ENCODE measurements at places on chromosomes 4 and X.

DNA sequence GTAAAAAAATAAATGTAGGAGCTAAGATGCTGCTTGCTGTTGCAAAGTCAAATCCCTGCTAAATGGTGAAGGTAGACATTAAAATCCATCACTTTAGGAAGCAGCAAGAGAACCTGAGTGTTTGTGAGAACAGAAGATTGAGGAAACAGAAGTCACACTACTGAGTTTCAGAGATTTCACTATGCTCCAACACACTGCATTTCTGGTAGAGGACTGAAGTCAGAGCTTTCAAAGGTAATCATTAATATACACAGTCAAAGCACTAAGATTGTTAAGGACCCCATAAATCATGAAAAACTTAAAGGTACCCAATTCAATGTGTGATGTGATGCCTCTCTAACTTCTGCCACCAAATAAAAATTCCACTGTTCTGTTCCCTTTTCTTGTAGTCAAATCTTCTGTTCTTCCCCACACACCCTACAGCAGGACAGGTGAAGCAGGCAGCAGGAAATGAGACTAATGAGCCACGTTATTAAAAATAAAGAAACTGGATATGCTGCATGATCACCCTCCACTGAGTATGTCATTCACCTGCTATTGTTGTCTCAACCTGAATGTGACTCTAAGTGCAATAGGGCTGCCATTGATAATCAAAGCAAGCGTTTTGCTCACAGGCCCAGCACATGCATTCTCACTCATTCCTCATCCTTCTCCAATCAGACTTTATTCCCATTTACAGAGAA, 28.9 kb upstream of the APELA start:
- no peak for DNase-seq

- DNase-seq = no peak
These were observed 933 bp downstream of the CNKSR2 start for GRCh38 chrX:21374994-21375707.

DNA sequence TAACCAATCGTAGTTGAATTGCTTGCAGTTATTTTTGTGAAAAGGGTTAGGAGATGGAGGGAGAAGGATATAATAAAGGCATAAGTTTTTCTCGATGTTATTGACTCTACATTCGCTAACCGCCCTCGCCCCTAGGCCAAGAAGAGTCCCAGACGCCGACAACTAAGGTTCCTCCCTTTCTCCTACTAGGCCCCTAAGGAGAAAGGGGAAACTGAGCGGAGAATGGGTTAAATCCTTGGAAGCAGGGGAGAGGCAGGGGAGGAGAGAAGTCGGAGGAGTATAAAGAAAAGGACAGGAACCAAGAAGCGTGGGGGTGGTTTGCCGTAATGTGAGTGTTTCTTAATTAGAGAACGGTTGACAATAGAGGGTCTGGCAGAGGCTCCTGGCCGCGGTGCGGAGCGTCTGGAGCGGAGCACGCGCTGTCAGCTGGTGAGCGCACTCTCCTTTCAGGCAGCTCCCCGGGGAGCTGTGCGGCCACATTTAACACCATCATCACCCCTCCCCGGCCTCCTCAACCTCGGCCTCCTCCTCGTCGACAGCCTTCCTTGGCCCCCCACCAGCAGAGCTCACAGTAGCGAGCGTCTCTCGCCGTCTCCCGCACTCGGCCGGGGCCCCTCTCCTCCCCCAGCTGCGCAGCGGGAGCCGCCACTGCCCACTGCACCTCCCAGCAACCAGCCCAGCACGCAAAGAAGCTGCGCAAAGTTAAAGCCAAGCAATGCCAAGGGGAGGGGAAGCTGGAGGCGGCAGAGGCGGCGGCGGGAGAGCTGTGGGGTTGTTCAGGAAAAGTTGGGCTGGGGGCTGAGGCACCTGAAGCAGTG, 5.9 kb downstream of the ATOH1 start:
- no peak for DNase-seq

GRCh38 chr4:10354225-10354624, 103.0 kb downstream of the ZNF518B start:
- no peak for DNase-seq

GRCh38 chr4:158802914-158803313, 34.1 kb downstream of the FNIP2 start:
- DNase-seq = no peak

DNA sequence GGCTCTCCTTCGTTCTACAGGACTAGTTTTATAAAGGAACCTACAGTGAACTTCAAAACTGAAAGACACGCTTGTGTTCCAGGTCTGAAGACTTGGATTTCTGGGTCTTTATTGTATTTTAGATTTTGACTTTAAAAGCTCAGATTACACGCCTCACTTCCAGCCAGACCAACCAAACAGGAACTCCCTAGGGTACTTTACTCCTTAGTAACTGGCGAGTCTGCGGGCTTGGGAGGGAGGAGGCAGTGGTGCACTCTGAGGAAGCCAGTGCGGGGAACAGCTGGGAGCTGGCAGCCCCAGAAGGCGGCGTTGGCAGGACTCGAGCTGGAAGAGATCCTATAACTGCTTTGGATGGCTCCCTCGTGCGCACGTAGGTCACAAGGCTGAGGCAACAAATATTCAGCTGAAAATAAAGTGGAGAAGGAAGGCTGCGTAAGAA, 391 bp upstream of the PHKA1 start:
- DNase-seq = peak; percentile 83

GRCh38 chr4:86536151-86536550, 58.0 kb upstream of the PTPN13 start:
- no peak for DNase-seq

DNA sequence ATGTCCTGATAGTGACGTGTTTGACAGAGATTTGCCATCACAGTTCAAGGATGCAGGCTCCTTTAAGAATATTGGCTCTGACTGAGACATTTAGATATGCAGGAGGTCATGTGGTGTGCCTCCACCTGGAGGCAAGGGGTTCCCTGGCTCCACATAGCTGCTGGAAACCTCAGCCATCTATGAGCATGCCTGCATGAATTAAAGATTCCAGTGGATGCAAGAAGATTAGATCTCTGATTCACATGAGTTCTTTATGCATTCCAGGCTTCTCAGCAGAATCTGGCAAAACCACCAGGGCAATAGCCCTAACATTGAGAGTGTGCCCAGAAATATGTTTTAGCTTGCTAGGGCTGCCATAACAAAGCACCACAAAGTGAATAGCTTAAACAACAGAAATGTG, 298.5 kb upstream of the AADAT start:
- DNase-seq = no peak

GRCh38 chrX:8846266-8846665, 45.1 kb upstream of the FAM9A start:
- DNase-seq = no peak

- peak; percentile 56 for DNase-seq
These were observed at the start of gene TBC1D1 for GRCh38 chr4:37890801-37891259. Gene TBC1D1 (plus strand): TSS chr4:37891084. CDS start chr4:37902096, 11,012 bp downstream.

- DNase-seq = no peak
These were observed 34.0 kb upstream of the VEGFD start for GRCh38 chrX:15418041-15418706.

DNA sequence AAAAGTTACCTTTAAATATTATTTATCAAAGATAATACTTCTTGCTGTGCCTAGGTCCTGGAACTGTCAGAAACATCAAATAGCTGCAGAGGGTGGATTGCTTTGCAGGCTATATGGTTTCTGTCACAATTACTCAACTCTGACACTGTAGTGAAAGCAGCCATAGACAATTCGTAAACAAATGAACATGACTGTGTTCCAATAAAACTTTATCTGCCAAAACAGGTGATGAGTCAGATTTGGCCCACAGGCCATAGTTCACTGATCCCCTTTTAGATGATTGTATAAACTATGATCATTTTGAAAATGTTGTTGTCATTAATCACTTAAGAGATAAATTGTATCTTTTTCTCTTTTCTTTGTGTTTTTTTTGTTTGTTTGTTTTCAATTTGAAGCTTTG, 8.4 kb upstream of the MEPE start:
- DNase-seq = no peak

Measured in KBM-7 (cell line).